ENCODE measurements at places on chromosomes 2 and 18. TPM values are rescaled to one million over a fixed set of nuclear protein-coding genes. Genes with fewer than 3 reads are reported as not detected.

GRCh38 chr2:8882094-8882493 is 44.7 kb upstream of the KIDINS220 start:
- no peak for DNase-seq

DNA sequence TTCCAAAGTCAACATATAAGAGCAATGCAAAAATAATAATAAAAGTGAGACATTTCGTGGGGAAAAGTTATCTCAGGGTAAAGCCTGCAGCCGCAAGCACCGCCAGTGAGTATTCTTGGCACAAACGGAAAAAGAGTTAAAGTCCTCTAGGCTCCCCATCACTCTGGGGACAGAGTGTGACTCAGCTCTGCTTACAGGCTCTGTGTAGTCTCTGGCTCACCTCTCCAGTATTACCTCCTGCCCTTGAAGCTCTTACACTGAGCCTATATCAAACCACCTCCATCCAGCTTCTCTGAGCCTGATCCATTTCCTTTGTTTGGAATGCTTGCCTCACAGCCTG is 55.5 kb downstream of the MTHFD2 start:
- DNase-seq: no peak

DNA sequence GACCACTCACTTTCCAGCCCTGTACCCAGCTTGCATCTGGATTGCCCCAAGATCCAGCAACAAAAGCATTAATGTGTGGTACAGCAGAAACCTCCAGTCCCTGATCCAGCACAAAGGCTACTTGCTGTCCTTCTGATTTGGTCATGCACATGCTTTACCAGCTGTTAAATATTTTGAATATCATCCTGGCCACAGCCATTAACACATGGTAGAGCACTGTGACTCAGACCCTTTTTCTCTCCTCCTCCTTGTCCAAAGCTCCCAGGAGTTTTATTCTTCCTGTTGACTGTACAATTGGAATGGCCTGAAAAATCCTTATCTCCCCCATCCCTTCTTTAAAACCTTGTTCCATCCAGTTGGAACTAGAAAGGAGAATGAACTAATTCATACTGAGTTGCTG is 419.7 kb upstream of the TNP1 start:
- no peak for DNase-seq

DNA sequence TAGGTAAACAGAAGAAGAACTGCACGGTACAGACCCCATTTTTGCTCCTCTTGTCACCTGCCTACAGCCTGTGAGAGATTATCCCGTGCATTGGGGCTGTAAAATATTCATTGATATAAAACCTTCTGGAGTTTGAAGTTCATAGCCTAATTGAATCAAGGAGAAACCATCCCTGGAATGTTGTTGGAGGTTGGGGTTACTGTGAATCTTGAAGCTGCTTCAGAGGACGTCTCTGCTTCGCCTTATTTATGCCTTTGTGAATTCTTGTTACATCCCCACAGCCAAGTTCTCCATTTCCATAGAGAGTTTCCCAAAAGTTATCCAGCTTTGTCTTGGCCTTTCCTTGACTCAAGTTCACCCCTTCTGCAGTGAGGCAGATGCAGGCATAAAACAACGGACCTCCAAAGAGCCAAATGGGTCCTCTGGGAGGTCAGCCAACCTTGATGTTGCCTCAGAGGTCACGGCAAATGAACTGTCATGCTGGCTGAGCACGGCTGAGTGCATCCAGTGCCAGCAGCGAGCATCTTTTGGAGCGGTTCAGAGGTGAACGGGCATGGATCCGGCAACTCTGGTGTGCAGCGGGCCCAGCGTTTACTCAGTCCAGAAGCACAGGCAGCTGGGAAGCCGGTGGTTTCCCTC is 317.6 kb downstream of the PRKCE start:
- no peak for DNase-seq

DNA sequence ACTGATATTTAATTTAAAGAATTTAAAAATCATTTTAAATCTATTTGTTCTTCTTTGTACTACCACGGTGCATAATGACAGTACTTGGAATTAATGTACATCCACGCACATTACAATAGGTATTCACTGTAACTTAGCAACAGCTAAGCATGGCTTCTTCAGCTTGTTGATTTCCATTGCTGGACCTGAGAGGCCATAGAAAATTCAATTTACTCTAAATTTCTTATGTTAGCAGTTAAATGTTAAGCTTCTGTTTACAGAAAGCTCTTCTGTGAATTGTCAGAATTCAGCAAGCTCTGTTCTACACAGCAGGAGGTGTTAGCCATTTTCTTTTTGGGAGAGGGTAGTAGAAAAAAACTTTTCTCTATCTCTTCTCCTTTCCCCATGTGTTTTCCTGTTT is 1149.3 kb upstream of the CDH2 start:
- no peak for DNase-seq

Gene CPO
- total RNA-seq: not detected

GRCh38 chr2:26465981-26466471 is 11.9 kb downstream of the OTOF start:
- DNase-seq: no peak

Gene COX5B
- 228 TPM for total RNA-seq

GRCh38 chr2:220001751-220002150 is 374.3 kb downstream of the SLC4A3 start:
- DNase-seq: no peak

Gene EMILIN2
- 28.0 TPM for total RNA-seq

DNA sequence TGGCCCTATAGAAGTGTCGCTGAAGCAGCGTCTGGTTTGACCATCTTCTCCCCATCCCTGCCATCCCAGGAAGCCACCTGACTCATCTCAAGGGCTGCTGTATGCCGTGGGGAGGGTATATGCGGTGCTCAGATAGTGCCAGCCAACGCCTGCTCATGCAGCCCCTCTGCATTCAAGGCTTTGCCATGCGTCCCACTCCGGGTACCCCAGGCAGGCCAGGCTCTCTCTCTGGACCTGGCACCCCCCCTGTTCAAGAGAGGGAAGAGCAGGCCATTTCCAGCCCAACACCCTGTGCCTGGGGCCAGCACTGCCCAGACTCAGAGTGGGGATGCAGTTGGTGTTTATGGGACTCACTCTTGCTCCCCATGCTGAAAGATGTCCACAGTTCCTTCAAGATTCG is 130.0 kb downstream of the GLI2 start:
- DNase-seq: no peak

- DNase-seq: no peak
These were observed 28.6 kb upstream of the CTAGE1 start for GRCh38 chr18:22446325-22446724.

DNA sequence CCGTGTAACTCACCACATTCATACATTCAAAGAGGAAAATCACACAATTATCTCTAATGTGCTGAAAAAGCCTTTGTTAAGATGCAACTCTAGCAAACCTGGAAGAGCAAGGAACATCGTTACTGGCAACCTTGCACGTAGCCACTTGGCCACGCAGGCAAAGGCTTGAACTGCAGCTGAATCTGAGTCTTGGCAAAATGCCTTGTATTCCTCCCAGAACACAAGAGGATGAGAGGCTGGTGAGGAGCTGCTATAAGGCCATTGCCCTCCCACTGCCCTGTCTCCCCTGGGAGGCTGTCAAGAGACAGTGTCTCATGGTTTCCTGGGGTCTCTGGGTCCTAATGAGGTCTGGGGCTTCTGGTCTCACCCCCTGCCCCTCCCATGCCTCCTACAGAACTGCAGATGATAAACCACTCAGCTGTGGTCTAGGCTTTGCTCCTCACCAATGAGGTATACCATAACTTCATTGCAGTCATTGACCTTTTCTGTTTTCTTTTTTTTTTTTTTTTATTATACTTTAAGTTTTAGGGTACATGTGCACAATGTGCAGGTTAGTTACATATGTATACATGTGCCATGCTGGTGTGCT is 141.4 kb downstream of the SPP2 start:
- DNase-seq: no peak

GRCh38 chr2:191421950-191422349 is 176.7 kb downstream of the MYO1B start:
- DNase-seq: no peak
